Aorta (tissue), 5 donors: ENCODE measurements at places on chromosomes 3 and 15. TPM values are rescaled to one million over a fixed set of nuclear protein-coding genes. Genes with fewer than 3 reads are reported as not detected.

DNA sequence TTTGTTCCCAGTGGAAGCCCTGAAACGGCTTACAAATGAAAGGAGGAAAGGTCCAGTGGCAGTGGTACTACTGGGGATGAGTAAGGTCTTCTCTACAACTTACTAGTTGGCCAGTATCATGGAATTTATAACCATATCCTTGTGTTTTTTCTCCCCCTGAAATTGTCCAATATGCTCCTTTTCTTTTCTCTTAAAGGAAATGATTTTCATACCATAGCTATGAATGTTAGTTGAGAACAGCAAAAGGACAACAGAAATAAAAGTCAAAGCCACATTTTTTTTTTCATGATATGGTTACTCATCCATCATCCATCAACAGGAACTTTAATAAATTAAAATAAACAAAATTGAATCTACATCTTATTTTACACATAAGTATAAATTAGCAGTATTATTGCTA lies 450.4 kb downstream of the MFSD1 start:
- DNase-seq: no peak

The PIGBOS1 gene
- polyA plus RNA-seq: 21.7 TPM

The STRIT1 gene
- polyA plus RNA-seq: 1.3 TPM

DNA sequence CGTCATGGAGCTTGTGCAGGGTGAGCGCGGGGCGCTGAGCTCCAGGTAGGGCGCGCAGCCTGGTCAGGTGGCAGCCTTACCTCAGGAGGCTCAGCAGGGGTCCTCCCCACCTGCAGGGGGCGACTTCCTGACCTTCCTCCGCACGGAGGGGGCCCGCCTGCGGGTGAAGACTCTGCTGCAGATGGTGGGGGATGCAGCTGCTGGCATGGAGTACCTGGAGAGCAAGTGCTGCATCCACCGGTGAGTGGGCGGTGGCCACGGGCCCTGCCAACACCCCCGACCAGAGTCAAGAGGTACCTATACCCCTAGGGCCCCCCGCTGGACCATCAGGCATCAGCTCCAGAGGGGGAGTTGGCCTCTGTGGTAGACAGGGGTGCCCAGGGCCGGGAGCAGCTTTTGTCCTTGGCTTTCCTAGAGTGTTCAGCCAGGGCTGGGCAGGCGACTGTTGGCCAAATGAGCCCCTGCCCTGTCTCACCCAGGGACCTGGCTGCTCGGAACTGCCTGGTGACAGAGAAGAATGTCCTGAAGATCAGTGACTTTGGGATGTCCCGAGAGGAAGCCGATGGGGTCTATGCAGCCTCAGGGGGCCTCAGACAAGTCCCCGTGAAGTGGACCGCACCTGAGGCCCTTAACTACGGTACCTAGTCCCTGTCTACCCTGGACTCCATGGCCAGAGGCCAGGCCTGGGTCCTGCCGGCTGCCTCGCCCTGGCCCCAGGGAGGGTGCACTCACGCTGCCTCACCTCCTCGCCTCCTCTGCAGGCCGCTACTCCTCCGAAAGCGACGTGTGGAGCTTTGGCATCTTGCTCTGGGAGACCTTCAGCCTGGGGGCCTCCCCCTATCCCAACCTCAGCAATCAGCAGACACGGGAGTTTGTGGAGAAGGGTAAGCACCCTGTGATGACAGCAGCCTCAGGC lies 9.1 kb downstream of the FES start:
- no peak for DNase-seq

DNA sequence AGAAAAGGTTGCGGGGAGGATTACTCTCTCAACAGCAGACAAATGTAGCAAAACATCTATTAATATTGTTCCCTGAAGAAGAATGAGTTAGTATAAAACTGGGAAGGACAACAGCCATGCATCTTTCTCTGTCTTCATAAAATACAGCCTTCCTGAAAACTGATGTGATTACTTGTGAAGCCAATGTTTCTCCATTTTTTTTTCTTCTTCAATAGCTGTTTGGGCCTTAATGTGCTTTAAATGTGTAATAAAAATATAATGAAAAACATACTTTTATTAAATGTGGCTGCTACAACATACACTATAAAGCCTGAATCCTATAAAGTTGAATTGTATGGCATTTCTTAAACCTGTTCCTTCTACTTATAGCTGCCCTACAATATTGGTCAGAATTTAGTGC lies 146.3 kb upstream of the LMCD1 start:
- no peak for DNase-seq

The CTXN2 gene
- polyA plus RNA-seq: not detected

DNA sequence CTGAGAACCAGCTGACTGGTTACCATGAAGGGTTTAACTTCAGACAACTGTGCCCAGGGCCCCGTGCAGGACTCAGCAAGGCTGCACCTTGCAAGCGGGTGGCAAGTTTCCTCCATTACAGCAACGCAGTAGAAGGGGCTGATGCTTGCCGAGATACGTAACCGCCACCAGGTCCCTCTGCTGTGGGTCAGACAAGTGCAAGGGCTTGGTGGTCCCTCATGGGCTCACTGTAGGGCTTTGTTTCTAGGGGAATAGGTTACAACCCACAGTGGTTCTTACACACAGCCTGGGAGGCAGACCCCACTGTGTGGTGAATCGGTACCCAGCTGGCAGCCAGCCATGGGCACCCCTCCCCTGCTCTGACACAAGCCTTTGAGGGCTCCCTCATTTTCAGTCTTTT lies 15.5 kb upstream of the SNRPA1 start:
- DNase-seq: no peak

DNA sequence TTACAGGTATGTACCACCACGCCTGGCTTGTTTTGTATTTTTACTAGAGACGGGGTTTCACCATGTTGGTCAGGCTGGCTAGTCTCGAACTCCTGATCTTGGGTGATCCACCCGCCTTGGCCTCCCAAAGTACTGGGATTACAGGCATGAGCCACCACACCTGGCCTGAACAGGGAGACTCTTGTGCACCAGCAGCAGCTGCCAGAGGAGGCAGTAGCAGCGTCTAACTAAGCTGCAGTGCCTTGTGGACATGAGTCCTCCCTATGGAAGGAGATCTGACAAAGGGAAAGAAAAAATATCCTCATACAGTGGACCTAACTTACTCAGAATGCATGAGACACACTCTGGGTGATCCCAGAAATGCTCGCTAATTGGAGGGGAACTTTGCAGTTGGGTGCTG lies 36.8 kb upstream of the NEO1 start:
- DNase-seq: no peak

The C3orf52 gene
- 0.88 TPM for polyA plus RNA-seq

The LYSMD4 gene
- 1.9 TPM for polyA plus RNA-seq

DNA sequence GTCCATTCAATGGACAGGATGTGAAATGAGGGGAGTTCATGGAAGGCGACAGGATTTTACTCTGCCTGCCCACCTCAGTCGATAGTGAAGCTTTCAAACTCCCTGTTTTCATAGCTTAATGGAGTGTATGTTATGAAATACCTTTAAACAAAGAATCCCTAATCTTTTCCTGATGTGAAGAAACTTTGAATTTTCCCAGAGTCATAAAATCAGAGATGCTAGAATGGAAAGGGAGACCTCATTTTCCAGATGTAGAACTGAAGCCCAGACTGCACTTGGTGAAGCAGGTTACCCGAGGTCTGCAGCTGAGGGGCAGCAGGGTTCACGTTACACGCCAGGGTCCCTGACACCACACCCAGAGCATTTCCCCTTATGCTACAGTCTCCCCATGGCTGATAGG lies 34.7 kb upstream of the LACTB start:
- no peak for DNase-seq

The GNAT1 gene
- not detected for polyA plus RNA-seq

DNA sequence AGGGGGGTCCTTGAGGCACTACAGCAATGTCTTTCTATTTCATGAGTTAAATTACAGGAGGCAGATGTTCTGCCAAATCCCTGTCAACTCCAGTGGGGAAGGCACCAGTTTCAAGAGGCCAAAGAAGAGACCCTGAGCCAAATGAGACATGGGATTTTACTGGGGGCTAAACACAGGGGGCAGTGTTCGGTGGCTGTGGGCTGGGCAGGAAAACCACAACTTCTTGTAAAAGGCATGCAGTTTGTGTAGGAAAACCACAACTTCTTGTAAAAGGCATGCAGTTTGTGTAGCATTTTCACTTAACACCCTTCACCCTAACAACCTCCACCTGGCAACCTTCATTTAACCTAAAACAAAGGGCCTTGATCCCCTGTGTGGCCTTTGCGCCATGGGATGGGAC lies 61.0 kb downstream of the POLR2M start:
- DNase-seq: no peak

- no peak for DNase-seq
Observed at GRCh38 chr15:85337425-85338074, 42.9 kb upstream of the AKAP13 start.

GRCh38 chr3:32308378-32308777 lies 69.9 kb downstream of the CMTM8 start:
- no peak for DNase-seq

DNA sequence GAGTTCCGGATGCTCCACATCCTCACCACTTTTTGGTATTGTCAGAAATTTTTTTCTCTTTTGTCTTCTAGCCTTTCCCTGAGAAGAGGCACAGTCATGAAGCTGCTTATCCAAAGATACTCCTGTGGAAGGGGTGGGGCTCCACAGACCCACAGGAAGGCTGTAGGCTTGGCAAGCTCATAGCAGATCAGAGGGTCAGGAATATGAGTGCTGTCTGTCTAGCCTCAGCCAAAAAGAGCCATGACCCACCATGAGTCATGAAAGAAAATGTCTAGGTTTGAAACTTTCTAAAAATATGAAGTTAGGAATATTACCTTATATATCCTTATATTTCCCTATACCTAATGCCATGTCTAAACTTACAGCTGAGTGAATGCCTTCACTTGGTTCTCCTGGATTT lies 118.2 kb upstream of the THBS1 start:
- DNase-seq: no peak

- DNase-seq: no peak
Observed at GRCh38 chr3:170701696-170702678, 116.1 kb upstream of the SLC7A14 start.

DNA sequence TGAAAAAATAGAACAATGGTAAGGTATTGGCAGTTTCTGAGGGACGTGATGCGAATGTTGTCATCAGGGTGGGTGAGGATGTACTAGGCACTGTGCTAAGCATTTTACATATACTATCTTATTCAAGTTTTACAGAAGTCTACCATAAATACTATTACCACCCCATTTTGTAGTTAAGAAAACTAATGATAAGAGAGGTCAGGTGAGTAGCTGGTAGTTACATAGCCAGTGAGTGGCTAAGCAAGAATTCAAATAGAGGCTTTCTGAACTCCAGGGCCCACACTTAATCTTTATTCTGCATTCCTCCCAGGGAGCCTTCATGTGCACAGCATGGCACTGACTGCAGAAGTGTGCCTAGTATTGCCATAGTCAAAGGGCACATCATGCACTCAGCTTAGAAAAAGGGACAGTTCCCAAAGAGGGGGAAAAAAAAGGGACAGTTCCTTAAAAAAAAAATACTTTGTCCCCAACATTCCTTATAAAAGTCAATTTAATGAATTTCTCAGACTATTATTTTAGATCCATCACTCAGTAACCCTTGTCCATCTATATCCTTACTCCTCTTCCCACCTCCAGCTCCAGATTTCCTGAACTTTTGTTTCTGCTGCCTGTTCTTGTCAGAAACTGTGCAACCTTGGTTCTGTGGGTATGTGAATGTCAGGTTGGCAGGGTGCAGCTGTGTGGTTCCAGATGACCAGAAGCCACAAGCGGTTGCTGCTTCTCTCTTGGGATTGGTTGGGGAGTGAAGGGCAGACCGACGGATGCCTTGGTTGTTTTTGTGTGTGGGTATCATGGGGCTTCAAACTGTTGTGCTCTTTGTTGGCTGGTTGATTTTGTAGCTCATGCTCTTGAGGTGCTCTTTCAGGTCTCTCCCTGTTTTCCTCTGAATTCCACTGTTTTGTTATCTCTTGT lies 8.3 kb downstream of the MAPKBP1 start:
- DNase-seq: no peak

The KCNAB1 gene
- polyA plus RNA-seq: 8.9 TPM

DNA sequence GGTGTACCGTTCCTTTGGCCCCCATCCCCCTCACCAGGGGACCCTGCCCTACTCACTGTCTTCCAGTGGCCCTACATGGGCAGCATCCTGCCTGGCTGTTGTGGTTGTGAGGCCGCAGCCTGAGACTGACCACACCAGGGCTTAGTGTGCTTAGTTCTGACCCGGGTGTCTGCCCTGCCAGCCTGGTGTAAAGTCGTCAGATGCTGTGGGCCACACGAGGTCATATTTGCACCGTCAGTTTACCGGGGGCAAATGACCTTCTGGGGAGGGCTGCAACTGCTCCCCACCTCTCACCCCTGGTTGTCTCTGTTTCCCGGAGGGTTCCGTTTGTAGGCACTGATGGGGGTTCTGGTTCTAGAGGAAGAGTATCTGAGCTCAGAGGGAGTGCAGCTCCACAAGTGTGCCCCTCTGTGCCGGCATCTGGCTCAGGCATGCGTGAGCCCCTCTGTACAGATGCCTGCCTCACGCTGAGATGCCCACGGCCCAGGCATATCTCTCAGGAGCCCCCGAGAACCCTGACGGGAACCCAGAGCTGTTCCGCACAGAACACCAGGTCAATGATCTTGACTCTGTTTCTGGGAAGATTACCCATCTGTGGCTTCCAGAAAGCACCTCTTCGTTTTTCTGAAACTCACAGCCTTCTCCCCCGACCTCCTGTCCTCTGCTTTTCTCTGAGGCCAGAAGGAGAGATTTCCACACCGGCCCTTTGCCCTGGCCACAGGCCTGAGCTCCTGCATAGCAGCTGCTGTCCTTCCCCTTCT lies 19.2 kb downstream of the KLF13 start:
- no peak for DNase-seq

The PLA2G4D gene
- polyA plus RNA-seq: not detected
